ENCODE measurements at places on chromosomes 5 and 9.

DNA sequence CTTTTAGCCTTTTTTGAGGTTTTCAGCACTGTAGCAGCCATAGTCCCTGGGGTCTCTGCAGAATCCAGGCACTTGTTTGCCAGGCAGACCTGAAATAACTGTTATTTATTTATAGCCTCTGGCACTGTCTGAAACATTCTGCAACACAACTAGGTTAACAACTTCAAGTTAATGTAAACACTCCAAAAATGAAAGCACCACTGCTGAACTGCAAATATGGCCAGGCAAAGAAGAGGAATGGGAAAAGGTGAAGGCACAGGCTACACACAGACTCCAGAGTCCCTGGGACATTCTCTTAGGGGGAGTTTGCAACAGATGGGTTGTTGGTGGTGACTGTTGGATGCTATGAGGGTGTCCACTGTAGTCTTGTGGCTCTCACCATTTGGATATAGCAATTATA, 369.0 kb downstream of the MAT2B start:
- DNase-seq, result no peak

GRCh38 chr5:10610058-10610457, 46.2 kb downstream of the ANKRD33B start:
- DNase-seq, result no peak

DNA sequence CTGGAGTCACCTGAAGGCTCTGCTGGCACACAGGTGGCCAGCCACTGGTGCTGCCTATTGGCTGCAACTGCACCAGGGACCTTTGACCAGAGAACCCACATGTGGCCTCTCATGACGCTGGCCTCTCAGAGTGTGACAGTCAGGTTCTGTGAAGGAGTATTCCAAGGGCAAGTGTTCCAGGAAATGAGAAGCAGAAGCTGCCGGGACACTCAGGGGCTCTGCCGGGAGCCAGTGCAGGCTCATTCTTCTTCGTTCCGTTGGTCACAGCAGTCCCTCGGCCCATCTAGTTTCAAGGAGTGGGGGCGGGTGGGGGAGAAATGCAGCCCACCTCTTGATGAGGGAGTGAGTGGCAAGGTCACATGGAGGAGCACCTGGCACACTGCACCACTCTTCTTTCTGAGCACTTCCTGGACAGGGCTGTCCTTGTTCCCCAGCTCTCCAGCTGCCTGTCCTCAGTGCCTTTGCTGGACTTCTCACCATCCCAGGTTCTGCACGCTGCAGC, 237.5 kb downstream of the GADD45G start:
- no peak for DNase-seq

DNA sequence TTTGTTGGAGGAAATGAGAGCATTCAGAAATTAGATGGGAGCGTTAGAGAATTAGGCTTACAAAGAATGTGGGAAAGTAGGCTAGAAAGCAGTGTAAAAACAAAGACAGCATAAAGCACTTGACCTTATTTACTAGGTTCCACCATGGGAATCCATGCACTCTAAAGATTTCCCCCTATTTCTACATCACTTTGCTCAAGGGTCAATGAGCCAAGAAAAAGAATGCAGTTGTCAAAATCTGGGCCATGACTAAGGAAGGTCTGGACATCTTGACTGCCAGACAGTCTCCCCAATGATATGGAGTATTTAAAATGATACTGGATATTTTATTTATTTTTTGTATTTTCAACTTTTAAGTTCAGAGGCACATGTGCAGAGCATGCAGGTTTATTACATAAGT, 3.4 kb downstream of the TLR4 start:
- no peak for DNase-seq

- DNase-seq, result no peak
These were observed 883.7 kb downstream of the PTPRD start for GRCh38 chr9:9729082-9729481.

DNA sequence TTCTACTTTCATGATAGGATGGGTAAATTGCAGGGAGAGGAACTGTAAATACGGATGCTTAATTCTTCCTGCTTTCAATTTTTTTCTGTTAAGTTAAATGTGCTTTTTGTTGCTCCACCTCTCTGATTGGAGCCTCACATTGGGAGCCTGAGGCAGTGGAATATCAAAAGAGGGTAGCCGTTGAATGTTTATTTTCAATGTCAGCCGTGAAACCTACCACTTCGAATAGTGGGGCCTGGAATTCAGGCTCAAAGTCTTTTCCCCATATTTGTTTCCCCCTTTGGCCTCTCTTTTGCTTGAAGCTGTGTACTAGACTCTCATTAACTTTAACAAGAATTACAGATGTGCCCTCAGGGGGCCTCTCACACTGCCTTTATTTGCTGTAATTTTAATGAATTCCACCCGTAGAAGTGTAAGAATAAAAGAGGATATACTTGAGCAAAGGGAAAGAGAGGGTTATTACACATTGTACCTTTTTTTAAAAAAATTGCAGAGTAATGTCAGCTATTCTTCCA, 29.0 kb downstream of the PSAT1 start:
- no peak for DNase-seq

GRCh38 chr9:108117795-108118194, 628.2 kb upstream of the KLF4 start:
- DNase-seq, result no peak

GRCh38 chr9:130235558-130236435, 29.8 kb upstream of the HMCN2 start:
- DNase-seq, result peak; percentile 29

DNA sequence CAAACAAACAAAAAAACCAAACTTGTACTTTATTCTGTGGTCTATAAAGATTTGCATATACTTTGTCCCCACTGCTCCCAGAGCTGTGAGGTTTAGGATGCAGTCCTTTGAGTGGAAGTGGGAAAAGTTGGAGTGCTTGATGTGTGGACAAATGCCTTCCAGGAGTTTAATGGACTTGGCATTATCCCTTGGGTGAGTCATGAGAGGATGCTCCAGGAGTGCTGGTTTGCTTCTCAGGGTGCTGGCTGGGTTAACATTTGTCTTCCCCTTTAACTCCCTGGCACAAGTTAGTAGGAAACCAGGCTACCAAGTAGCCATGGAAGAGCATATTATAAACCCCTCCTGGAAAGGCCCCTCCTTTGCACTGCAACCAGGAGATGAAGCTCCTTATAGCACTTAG, 417.4 kb upstream of the RIOK2 start:
- DNase-seq, result no peak

DNA sequence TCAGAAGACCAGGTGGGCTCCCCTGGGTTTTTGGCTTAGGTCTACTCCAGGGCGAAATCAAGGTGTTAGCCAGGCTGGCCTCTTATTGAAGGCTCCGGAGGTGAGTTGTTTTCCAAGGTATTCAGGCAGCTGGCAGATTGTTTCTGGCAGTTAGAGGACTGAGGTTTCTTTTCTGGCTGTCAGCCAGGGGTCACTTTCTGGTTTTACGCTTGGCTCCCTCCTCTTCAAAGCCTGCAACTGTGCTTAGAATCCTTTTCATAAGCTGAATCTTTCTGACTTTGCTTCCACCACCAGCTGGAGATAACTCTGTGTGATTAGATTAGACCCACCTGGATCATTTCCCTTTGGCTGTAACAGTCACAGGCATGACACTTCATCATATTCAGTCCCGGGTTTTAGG, 24.6 kb downstream of the RFK start:
- DNase-seq, result no peak

DNA sequence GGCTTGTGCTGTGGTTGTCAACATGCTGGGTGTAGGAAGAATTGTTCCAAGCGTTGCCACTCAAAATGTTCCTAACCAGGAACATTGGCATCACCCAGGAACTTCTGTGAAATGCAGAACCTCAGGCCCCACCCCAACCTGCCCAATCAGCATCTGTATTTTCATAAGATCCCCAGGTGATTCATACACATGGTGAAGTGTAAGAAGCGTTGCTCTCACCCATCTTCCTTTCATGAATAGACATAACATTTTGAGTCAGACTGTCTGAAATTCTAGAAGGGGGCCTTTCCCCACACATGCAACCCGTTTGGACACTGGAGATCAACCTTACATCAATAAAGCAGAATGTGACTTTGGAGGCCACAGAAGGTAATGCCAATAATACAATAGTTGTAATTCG, 9.3 kb upstream of the AFAP1L1 start:
- no peak for DNase-seq

GRCh38 chr5:124349931-124350330, 396.5 kb downstream of the ZNF608 start:
- no peak for DNase-seq

- no peak for DNase-seq
These were observed 70.1 kb downstream of the RFX3 start for GRCh38 chr9:3455717-3456116.

- DNase-seq, result no peak
These were observed 821 bp upstream of the VCP start for GRCh38 chr9:35073279-35073612.

GRCh38 chr9:133839822-133840329, 101.7 kb upstream of the SARDH start:
- DNase-seq, result no peak

DNA sequence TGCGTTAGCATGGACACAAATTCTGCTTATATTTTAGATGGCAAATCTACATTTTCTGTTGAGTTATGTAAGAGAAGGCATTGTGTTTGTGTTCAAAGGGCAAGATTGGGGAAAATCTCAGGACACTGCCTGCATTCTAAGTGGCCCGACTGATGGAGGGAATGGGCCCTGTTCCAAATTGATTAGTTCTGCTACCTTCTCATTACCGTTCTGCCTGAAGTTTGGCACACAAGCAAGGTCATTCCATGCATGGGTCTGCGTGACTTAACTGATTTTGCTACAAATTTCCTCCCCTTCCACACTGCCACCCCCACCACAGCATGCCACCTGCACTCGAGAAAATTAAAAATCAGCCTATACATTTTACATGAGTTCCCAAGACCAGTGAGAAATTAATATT, 409.9 kb downstream of the BRINP1 start:
- DNase-seq, result no peak
